ENCODE measurements at places on chromosomes 11 and 22.
A peak's percentile ranks its signal among the peaks of the same experiment; 100 is the strongest.

DNA sequence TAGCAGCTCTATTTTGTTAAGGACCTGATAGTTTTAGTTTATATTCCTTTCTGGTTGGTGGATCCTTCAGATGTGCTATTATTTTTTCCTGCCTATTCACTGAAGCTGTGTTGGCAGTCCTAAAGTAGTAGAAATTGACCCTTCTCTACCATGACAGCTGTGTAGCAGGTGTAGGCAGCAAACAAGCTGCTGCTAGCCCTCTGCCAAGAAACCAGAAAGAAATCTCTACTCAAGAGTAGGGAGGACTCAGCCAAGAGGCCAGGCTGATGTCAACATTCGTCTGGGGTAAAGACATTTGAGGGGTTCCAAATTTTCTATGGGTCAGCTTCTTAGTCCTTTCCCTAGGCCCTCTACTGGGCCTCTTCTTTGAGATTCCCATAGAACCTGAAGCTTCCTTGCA is 51.2 kb downstream of the CSTF3 start:
- no peak for DNase-seq

DNA sequence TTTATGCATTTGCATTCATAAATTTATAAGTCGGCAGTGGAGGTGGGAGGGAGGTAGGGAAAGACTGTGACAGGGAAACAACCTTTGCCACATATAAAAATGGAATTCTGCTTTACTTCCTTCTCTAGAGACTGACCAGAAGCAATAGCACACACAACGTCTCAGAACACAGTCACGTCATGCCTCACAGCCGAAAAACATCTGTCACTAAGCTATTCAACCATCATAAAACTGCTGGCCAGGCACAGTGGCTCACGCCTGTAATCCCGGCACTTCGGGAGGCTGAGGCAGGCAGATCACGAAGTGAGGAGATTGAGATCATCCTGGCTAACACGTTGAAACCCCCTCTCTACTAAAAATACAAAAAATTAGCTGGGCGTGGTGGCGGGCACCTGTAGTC is 101.0 kb upstream of the CHRM4 start:
- DNase-seq, result no peak

- no peak for DNase-seq
These were observed 33.1 kb upstream of the SPTBN2 start for GRCh38 chr11:66762088-66762487.

DNA sequence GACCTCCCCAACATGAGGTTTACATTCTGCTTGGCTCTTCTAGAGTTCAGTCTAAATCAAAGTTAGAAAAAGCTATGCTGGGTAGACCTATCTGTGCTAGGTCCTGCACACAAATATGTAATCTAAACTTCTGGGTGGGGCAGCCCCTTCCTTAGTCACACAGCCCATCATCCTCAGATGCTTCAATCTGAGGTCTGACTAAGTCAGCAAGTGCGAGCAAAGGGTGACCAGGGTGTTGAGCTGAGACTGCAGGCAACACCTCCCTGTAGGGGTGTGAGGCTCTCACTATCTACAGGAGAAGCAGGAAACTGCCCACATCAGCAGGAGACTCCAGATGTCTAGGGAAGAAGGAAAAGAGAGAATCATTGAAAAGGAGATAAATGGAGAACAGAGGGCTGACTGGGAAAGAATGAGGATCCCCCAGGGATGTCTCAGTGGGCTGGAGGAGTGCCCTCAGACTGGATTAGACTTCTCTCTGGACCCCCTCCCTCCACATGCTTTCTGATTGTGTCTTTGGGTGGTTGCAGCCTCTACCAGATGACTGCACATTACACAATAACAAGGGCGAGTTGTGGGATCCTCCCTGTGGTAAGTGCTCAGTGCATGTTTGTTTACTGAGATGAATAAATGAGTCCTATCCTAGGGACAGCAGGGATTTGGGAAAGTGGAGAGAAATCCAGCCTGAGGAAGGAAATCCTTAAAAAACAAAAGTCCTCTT is 266.2 kb upstream of the PLET1 start:
- no peak for DNase-seq

DNA sequence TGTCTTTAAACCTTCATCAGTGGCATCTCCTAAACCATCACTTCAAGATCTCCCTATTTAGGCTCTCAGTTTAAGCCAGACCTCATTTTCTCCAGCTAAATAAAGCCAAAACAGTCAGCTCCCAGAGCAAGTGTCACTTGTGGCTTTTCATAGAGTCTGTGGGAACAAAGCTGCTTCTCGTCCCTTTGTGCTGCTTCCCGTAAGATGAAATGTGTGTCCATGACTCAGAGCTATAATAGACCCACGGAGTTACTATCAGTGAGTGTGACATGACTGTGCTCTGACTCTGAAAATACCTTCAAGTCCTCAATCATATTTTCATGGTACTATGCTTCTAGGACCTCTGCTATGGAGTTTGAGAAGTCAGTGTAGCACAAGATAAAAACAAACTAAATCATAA is 57.3 kb upstream of the SLN start:
- DNase-seq, result no peak

GRCh38 chr11:60345489-60345888 is 18.4 kb downstream of the MS4A6E start:
- no peak for DNase-seq

- DNase-seq, result no peak
These were observed 125.3 kb upstream of the BMAL1 start for GRCh38 chr11:13152264-13152663.

GRCh38 chr11:133635244-133635739 is 103.0 kb upstream of the OPCML start:
- DNase-seq, result no peak

- no peak for DNase-seq
These were observed 31.4 kb downstream of the PPM1F start for GRCh38 chr22:21921184-21921721.

GRCh38 chr11:128757886-128758612 is 64.2 kb downstream of the FLI1 start:
- no peak for DNase-seq

- no peak for DNase-seq
These were observed 39.8 kb downstream of the RELT start for GRCh38 chr11:73415854-73416615.

GRCh38 chr11:112310419-112310818 is 49.8 kb upstream of the PLET1 start:
- DNase-seq, result no peak

GRCh38 chr22:50507991-50508884 is at the start of gene NCAPH2:
NCAPH2 (plus strand) TSS chr22:50508224; CDS start chr22:50508338, 114 bp downstream.
- DNase-seq, result peak; percentile 98

DNA sequence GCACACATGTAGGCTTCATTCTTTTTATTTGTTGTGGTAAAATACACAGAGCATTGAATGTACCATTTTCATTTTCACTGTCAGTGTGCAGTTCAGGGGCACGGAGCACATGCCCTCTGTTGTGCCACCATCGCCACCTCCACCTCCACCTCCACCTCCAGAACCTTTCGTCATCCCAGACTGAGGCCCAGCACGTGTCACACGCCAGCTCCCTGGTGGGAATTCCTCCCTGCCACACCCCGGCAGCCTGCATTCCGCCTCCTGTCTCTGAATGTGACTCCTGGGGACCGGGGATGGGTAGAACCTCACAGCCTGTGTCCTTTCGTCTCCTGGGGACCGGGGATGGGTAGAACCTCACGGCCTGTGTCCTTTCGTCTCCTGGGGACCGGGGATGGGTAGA is 10.9 kb downstream of the GRAMD4 start:
- no peak for DNase-seq

DNA sequence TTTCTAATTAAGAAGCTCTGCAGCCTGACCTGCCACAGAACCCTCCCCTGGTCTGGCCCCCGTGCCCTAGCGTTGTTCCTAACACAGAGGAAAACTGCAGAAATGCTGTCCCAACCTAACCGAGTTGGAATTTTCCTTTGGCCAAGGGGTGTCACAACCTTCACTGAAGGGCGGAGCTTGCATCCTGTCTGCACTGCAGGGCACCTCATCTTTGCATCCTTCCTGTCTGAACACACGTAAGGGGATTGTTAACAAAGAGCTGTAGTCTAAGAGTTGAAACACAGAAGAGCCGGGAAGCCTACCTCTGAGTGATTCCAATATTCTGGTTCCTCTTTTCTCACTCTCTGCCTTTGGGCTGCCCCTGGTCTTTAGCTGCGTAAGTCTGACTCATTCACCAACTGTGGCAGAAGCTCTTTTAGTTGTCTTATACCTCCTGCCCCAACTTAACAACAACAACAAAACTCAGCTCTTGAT is 1.6 kb downstream of the DIXDC1 start:
- no peak for DNase-seq

- DNase-seq, result no peak
These were observed 66.1 kb downstream of the CHST1 start for GRCh38 chr11:45599161-45599943.

GRCh38 chr22:35375526-35375925 is 5.4 kb upstream of the HMOX1 start:
- no peak for DNase-seq

DNA sequence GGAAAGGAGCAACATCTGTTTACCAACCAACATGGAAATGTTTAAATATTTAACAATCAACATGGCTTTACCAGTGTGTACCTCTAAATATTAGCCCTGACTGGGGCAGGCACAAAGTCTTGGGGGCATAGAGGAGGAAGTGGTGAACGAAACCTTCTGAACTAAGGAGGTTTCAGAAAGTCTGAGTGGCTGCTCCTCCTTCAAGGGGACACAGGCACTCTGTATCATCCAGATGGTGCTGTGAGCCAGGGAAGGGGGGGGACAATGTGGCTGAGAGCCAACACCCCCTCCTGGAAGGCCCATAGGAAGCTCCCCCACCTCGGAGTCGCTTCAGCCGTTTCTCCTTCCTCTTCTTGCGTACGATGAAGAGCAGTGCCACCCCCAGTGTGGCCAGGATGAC is 107.7 kb downstream of the CEP164 start:
- no peak for DNase-seq

DNA sequence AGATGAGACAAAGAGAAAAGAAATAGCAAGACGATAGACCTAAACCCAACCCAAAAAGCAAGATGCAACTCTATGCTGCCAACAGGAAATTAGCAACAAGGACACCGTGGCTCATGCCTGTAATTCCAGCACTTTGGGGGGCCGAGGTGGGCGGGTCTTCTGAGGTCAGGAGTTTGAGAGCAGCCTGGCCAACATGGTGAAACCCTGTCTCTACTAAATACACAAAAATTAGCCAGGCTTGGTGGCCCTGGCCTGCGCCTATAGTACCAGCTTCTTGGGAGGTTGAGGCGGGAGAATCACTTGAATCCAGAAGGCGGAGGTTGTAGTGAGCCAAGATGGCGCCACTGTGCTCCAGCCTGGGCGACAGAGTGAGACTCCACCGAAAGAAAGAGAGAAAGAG is 24.3 kb upstream of the IL10RA start:
- no peak for DNase-seq

- no peak for DNase-seq
These were observed 127.4 kb upstream of the ANO5 start for GRCh38 chr11:22065472-22065871.

GRCh38 chr11:19220903-19221724 is 19.3 kb upstream of the CSRP3 start:
- no peak for DNase-seq

- DNase-seq, result no peak
These were observed 18.8 kb upstream of the SUN2 start for GRCh38 chr22:38774496-38775166.

- DNase-seq, result no peak
These were observed 1.1 kb downstream of the SEC14L2 start for GRCh38 chr22:30397656-30398635.

- peak; percentile 2 for DNase-seq
These were observed 21.7 kb upstream of the NRGN start for GRCh38 chr11:124717786-124718651.

DNA sequence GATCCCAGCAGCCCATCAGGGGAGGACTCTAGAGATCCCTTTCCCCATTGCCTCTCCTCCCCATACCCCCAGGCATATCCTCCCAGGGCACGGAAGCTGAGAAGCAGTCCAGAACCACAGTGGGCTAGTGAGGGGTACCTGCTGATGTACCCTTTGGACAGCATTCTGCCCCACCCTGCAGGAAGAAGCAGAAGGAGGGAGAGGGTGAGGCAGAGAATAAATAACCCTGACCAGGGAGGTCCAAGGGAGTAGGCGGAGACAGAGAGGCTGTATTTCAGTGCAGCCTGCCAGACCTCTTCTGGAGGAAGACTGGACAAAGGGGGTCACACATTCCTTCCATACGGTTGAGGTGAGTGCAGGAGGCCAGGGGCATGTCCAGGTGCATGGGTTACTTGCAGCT is at the start of gene OR51E1:
Gene OR51E1 (plus strand): TSS at position 301 of the 400 bp plus-strand sequence. CDS start 8,545 bp downstream, outside the sequence.
- no peak for DNase-seq

GRCh38 chr22:41940832-41941765 is 5.9 kb downstream of the CENPM start:
- peak; percentile 68 for DNase-seq

GRCh38 chr11:70720281-70720680 is 322.0 kb downstream of the CTTN start:
- DNase-seq, result no peak

DNA sequence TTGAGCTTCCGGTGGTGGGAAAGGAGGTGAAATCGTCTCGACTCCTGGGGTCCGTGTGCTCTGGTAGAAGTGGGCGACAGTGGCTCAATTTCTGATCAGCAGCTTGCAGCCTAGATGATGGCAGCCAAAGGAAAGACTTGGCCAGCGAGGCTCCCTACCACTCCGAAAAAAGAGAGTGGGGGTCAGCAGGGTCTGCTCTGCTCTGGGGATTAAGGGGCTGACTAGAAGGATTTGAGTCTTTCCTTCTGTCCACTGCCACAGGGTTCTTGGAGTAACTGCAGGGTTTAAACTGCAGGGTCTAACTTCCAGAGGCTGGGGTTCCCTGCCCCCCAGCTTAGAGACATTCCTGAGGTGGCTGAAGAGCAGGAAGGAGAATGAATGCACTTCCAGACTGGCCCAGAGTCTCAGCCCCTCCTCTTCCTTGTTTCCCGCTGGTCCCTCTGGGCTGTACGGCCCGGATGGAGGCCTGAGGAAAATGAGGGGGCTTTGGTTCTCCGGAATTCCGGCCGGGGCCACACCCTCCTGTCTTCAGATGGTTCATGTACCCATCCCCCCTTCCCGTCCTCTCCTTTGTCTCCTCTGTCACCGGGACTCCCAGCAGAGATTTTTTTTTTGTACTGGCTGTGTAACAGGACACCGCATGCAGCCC is 907 bp downstream of the SERPINH1 start:
- no peak for DNase-seq

- DNase-seq, result no peak
These were observed 13.6 kb downstream of the SCARF2 start for GRCh38 chr22:20423906-20424551.

DNA sequence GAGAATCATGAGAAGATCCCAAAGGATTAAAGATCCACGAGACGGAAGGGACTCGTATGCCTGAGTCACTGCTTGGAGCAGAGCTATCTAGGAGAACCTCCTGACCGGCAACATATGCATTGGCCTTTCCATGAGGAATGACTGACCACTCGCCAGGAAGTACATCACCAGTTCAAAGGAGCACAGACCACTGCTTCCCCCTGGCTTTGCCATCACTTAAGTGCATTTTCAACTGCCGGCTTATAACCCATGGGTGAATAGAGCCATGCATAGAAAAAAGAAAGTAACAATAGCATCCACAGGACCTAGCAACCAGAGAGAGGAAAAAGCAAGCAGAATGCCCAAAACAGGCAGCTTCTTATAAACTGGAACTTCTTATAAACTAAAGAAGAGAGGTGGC is 98.3 kb upstream of the ZC3H12C start:
- DNase-seq, result no peak

- no peak for DNase-seq
These were observed 181.8 kb downstream of the CSNK2A3 start for GRCh38 chr11:11171285-11171684.
